ENCODE measurements at places on chromosomes 2 and 18.

- DNase-seq, result no peak
These were observed 69.1 kb downstream of the EHD3 start for GRCh38 chr2:31302940-31303563.

DNA sequence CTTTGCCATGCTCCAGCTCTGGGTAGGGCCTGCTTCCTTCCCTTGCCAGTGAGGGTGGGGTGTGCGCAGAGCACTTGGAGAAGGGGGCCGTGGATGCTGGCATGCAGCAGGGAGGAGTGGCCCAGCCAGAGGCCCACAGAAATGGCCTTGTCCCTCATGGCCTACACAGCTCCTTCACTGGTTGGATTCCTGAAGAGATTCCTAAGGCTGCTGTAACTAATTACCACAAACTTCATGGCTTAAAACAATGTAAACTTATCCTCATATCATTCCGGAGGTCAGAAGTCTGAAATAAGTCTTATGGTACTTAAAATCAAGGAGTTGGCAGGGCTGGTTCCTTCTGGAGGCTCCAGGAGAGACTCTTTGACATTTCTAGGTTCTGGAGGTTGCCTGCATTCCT lies 195.2 kb downstream of the GLI2 start:
- DNase-seq, result no peak

DNA sequence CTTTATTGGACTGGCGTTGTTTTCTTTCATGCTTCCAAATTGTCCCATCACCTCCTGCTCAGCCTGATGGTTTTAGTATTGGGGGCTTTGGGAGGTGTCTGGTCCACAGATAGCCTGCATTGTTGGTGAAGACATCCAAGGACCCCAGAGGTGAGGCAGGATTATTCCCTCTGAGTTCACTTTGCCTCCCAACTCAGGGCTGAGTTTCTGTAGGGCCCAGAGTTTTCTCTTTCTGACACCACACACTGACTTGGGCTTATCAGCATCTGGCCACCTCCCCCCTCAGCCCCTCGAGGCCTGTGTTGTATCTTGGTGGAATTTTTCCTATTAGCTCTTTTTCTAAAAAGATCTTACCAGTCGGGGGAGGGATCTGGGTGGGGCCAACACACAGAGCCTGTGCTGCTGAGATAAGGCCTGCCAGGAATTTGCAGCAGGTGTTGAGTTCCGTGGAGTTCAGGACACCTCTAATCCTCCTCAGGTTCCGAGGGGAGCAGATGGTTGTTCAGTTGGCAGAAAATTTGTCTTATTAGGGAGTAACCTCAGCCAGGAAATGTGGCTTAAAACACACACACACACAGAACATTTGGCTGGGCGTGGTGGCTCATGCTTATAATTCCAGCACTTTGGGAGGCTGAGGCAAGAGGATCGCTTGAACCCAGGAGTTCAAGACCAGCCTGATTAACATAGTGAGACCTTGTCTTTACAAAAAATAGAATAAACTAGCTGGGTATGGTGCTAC lies 7.3 kb downstream of the EMILIN2 start:
- DNase-seq, result no peak

DNA sequence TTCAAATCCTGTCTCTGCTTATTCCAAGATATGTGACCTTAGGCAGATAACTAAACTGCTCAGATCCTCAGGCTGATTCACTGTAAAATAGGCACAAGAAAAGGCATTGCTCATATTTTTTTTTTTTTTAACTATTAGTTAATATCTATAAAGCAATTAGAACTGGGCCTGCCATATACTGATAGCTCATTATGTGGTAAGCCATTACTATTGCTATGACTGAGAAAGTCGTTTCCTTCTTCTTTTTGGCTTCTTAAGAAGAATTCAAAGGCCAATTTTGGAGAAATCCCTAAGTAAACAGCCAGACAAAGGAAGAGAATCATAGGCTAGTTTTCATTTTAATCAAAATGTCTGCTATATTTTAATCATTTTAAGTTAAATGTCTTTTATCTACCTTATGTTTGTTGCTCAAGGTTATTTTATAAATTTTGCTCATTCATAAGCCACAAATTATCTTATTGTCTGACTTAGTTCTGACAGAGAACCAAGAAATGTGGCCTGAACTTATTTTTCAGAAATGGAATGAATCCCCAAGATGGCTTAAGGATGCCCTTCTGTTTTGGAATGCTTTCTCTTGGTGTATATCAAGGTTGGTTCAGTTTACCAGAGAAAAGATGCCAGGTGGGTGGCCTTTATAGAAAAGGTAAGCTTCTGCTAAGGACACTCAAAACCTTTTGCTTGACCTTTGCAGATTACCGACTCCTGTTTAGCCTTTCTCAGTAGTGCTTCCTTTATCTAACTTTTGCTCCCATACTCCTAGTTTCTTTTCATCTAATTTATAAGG lies 21.3 kb upstream of the VRK2 start:
- no peak for DNase-seq

GRCh38 chr2:18136881-18137475 lies 258.5 kb downstream of the KCNS3 start:
- DNase-seq, result no peak

DNA sequence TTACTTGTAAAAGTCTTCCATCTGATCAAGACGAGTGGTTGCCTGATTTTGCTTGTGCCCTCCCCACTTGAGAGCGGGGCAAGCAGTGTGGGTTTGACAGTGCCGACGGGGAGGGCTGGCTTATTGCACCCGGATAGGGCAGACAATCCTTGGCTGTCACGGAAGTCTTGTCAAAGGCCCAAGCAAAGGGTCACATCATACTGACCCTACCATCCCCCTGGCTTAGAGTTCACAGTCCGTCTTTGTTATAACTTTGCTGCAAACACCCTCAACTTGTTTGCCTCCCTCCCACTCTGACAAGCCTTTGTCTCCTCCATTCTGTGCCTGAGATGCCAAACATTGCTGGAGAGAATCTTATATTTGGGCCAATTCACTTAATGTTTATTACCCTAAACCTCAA lies 165.9 kb upstream of the MSH6 start:
- DNase-seq, result no peak

DNA sequence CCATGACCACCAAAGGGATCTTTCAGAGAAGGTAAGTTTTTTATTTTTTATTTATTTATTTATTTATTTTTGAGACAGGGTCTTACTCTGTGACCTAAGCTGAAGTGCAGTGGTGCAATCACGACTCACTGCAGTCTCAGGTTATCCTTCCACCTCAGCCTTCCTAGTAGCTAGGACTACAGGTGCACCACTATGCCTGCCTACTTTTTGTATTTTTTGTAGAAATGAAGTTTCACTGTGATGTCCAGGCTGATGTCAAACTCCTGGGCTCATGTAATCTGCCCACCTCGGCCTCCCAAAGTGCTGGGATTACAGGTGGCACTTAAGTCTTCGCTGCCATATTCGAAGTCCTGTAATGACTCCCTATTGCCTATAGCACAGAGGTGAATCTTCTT lies 342.5 kb downstream of the CYRIA start:
- no peak for DNase-seq

- no peak for DNase-seq
These were observed 39.5 kb downstream of the NIFK start for GRCh38 chr2:121697108-121697631.

GRCh38 chr18:63440219-63440618 lies 17.9 kb upstream of the VPS4B start:
- DNase-seq, result no peak

- DNase-seq, result no peak
These were observed 118.7 kb upstream of the KCTD1 start for GRCh38 chr18:26667046-26667445.

DNA sequence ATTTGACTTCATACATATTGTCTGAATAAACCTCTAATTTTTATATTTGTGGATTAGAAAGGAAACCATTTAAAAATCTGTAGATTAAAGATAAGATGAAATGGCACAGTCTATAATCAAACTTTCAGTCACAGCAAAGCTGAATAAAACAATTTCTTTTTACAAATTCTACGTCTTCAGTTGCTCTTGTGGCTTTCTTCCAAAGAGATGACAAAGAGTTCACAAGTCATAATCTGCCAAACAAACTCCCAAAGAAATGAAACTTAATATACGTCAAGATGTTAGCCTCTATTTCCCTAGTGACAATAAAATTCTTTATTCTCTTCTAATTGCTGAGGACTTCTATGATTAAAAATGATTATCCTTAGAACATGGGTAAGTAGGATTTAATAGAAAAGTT lies 66.3 kb downstream of the FIGN start:
- no peak for DNase-seq

DNA sequence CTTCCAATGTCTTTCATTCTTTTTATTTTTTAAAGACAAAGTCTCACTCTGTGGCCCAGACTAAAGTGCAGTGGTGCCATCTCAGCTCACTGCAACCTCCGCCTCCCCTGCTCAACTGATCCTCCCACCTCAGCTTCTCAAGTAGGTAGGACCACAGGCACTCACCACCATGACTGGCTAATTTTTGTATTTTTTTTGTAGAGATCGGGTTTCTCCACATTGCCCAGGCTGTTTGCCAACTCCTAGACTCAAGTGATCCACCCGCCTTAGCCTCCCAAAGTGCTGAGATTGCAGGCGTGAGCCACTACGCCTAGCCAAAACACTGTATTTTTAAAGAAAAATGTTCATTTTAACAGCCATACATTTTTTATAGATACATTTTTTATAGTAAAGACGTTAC lies 12.7 kb downstream of the GCKR start:
- no peak for DNase-seq

DNA sequence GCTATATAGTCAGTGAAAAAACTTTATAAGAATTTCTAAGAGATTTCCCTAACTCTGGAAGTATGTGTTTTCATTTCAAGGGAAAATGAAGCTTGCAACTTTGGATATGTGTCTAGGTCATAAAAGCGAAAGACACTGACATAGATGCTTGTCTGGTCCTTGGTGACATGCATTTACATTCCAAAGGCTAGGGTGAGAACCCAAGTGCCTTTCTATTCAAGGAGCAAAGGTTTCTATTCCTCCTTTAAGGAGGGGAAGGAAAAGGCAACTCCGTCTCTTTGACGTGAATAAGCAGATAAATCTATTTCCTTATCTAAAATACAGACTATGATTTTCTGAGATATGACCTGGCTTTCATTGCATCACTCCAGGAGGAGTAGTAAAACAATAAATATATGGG lies 261.1 kb downstream of the CDH7 start:
- DNase-seq, result no peak

DNA sequence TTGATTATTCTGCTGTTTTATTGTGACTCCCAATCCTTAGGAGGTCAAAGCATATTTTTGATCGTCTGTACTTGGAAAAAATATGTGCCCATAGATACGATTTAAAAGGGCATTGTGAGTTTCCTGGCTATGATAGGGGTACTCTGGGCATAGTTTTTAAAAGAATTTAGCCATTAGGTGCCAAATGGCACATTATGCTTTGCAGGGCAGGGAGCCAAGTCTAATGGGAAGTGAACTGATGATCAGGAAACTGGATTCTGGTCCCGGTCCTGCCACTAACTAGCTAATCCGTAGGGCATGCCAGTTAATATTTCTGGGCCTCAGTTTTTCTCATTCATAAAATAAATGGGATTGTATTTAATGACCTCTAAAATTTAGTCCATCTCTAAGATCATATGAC lies 189.3 kb downstream of the LTBP1 start:
- no peak for DNase-seq

- no peak for DNase-seq
These were observed 127.0 kb downstream of the TTC32 start for GRCh38 chr2:19774805-19775176.

DNA sequence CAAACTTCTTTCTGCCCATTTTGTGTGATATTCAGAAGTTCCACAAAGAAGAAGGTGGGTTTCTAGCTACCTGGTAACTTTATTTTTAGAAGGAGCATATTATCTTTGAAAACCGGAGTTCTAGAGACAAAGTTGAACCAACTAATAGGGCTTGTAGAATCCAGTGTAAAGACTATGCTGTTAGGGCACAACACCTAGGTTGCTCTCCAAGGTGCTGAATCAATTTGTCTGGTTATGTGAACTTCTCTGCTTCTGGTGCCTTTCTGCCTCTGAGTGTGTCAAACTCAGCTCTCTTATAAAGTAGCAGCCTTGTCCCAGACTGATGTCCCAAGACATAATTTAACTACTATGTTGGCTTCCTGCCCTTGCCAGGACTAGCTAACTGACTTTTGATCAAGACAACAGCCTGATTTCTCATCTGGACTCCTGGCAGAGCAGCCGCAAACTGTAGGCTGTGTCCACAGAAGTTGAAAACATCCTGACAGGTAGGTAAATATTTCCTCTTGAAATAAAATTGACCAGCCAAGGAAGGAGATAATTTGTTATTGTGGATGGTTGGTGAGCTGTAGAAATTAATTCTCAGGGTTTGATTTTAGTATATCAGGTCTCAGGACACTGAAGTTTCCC lies 119.4 kb downstream of the CYRIA start:
- no peak for DNase-seq

DNA sequence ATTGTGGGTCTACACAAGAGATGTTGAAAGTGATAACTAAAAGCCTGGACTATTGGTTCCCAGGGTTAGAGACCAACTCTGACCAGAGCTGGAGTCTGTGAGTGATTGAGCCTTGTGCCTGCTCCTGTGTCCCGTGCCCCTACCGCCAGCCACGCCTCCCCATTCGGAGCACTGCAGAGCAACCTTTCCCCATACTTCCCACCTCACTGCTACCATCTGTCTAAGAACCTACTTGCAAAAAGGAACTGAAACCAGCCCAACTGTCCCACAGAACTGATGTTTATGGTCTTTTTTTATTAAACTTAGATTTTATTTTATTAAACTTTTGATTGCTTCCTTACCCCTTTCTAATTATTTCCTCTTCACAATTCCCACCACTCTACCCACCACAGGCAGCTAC lies 300.3 kb upstream of the MGAT5 start:
- DNase-seq, result no peak

DNA sequence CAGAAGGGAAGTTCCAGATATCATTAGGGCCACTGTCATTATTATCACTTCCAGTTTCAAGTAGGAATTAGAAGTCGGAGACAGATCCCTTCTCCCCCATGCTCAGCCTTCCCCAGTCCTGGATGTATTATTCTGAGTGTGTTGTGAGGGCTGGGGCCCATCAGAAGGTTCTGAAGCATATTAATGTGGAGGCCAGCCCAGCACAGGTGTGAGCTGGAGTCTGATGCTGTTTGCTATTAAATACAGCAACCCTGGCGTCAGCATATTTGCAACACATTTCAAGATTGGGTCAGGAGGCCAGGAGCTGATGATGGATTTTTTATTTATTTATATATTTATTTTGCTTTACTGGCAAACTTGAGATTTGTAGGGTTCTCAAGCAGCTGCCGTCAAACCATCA lies 195.2 kb downstream of the NRP2 start:
- no peak for DNase-seq

GRCh38 chr2:43507137-43507536 lies 88.7 kb downstream of the THADA start:
- no peak for DNase-seq

DNA sequence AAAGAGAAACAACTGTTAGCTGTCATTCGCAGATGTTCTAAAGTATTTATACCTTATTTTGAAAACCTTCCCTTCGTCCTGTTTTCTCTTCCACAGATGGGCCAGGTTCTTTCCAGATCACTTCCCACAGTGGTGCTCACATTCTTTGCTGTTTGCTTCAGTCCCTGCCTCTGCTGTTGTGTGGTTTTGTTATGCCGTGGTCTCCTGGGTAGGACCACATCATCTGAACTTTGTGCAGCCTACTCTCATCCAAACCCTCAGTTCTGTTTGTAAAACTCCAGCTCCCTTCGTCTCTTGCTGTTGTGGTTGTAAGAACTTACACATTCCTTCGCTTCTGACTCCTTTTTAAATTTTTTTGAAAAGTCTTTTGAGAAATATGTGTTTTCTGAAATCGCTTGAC lies 38.1 kb downstream of the ZNF236 start:
- no peak for DNase-seq

- no peak for DNase-seq
These were observed 79.8 kb downstream of the MOGAT1 start for GRCh38 chr2:222751238-222751637.

All from hypothalamus (tissue), 51 donors.